GM18507 (cell line): ENCODE measurements at places on chromosomes 4 and X.

- DNase-seq, result no peak
Observed at GRCh38 chrX:42804524-42804923, 26.6 kb upstream of the PPP1R2C start.

DNA sequence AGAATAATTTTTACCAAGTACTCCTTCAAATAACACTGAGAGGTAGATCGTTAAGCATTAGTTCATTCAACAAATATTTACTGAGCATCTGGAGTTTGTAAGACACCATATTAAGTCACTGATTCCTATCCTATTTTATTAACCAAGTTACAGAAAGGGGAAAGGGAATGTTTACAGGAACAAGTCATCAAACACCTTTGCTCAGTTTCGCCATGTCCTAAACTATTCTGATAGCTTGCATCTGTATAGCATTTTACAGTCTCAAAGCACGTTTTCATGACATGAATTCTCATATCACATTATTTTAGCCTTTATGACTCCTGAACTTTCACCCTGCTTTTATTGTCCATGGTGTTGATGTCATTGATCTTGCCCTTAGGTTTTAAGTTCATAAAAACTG, 89.2 kb downstream of the AREG start:
- DNase-seq, result no peak

DNA sequence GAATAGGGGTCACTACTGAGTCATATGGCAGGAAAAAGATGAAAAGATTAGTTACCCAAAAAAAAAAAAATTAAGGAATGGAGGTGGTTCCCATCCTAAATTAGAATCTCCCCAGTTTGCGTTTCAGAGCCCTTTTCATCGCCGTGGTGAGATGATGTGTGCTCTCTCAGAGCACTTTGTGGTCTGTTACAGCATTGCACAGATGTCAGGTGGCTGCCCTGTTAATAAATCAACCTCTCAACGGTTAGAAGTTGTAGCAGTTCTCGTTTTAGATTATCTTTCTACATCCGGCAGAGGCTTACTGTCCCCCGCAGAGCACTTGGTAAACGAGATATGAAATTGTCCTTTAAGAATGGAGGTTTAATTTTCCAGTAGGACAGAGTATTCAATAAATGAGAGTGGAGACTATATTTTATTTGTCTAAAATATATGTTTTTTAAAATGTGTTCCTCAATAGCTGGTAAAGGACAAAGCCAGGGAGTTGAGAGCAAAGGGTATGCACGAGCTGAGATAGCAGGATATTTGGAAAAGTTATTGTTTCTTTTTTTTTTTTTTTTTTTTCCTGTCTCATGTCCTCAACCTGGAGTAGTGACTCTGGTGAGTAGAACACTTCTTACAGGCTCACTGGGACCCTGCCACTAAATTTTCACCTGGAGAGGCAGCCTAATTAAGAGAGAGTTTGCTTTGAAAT, 26.9 kb downstream of the AFF1 start:
- peak; percentile 36 for DNase-seq

DNA sequence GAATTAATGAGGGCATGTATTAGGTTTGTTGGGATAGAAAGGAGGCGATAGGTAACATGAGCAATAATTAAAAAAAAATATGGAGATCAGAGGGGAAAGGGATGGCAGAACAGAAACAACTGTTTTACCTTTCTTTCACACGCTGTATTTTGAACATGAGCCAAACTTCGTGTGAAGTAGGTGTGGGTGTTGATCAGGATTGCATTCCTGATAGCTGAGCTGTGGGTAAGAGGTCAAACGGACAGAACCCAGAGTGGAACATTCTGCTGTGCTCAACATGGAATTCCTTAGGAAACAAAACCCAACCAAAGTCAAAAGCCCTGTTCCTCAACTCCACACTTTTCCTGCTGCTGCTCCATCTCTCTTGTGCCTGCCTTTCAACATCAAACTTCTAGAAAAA, 162.5 kb upstream of the CASK start:
- no peak for DNase-seq

DNA sequence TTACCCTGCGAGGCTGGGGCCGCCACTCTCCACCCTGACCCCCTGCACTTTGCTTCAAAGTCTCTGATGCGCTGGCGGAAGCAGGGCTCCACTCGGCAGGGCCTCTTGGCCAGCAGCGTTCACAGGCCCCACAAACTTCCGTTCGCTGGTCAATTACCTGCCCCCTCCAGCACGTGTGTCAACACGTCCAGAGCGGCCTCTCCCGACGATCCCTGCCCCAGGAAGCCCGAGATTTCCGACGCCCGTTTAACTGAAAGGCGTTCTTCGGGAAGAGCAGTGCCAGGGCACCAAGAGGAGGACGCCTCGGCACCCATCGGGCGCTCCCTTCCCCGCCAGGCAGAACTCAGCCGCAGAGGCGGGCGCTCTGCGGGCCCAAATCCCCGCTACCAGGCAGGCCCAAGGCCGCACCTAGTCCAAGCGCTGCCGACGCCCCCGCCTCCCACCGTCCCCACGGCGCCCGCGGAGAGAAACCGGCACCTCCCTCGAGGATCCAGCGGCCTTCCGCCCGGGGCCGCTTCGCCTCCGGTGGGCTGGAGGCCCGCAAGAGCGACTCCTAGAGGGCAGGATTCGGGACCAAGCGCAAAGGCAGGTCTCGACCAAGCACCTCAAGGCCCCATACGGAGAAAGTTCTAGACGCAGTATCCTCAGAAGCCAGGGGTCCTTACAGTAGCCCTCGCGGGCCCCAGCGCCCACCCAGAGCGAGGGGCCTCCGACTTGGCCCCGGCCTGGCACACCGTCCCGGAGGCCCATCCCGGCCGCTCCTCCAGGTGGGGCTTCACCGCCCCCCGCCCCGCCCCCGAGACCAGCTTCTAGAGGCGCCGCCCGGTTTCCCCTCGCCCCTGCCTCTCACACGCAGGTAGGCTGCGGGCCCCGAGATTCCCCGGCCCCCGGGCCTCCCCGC, 586 bp downstream of the BCAP31 start:
- no peak for DNase-seq

DNA sequence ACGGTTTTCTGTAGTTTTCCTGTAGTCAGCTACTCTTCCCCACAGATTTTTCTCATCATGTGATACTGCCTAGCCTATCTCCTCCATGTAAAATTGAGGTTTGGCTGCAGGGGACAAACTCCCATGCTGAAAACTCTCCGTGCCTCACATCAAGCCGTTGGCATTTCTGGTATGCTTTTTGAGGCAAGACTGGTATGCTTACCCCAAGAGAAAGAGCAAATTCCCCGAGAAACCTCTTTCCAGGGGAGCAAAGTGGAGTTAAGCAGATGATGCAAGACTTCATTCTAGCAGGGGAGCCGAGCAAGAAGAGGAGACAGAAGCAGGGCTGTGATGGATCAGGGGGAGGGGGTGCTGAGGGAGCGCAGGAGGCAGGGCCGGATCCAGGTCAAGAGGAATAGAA, 4.8 kb downstream of the SOWAHD start:
- no peak for DNase-seq

GRCh38 chr4:786074-786741, 39.7 kb downstream of the CPLX1 start:
- no peak for DNase-seq

DNA sequence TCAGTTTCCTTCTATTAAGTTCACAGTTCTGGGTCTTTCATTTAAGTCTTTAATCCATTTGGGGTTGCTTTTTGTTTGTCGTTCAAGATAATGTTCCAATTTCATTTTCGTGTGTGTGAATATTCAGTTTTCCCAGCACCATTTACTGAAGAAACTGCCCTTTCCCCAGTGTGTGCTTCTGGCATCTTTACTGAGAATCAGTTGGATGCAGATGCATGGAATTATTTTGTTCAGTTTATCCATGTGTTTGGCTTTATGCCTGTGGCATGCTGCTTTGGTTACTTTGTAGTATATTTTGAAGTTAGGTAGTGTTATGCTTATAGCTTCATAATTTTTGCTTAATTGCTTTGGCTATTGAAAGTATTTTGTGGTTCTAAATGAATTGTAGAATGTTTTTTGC, 163.8 kb upstream of the HDX start:
- DNase-seq, result no peak

DNA sequence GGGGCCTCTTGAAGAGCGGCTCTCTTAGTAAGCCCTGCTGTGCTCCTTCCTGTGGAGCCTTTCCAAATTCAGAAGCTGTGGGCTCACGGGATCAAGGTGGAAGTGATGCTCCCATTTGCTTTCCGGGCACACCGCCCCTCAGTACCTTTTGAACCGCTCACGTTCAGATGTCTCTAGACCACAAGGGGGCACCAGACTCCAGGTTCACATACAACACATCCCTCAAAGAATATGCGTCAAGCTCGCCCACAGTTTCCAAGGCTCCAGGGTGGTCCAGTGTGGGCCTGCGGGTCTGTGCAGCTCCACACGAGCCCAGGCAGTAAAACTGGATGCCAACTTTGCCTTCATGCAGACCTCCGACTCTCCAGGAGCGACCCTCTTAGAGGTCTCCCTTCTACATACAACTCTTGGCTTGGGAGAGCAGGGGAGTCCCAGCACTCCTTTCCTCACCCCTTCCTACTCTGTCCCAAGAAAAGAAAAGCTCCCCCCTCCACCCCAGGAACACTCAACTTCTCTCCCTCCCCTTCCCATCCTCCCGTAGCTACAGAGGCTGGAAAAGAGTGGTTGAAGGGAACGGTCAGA, 11.0 kb downstream of the SUPT20HL1 start:
- peak; percentile 17 for DNase-seq

DNA sequence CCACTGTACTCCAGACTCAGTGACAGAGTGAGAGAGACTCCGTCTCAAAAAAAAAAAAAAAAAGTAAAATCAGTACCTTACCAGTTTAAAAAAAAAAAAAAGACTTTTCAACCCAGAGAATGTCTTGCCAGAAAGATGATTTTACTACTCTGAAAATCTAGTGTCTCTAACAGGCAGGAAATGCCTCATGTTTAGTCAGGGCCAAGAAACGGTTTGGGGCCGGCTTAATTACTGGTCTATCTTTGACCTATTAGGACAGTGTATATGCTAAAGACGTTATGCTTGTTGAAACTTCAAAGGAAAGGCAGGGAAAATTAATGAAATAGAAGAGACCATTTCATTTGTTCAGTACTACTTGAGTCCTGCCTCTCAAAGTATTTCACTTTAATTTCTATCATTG, 9.9 kb downstream of the BEND4 start:
- no peak for DNase-seq

- no peak for DNase-seq
Observed at GRCh38 chr4:11700751-11701226, 272.1 kb upstream of the HS3ST1 start.

GRCh38 chr4:144411119-144411518, 234.8 kb upstream of the HHIP start:
- no peak for DNase-seq

- DNase-seq, result no peak
Observed at GRCh38 chr4:151912632-151913031, 151.8 kb upstream of the GATB start.

- no peak for DNase-seq
Observed at GRCh38 chr4:67103001-67103747, 442.1 kb downstream of the CENPC start.

DNA sequence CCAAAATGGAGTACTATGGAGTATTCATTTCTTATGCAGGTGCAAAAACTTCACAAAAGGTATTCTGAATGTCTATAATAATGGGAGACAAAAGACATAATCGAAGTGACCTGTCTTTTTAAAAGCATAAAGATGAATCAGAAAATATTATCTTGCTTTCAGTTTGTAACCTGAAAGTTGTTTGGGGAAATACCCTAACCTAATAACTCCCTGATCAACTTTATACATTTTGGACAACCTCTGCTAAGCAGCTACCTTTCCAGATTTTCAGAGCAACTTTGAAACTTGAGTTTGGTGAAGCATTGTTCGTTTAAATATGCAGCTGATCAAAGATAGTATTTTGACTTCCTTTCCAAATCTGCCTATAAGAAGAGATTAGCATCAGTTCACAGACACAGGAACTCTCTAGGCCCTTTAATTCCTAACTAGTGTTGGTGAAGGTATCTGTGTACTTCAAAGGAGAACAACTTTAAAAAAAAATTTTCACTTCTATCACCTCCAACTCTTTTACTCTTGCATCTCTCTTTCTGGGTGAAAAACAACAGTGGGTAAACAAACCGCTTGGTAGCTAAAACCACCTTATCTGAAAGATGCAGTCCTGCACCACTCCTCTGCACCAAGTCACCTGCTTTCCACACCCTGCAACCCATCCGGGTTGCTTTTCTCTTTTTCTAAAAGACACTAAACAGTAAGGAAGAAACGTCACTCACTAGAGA, 26.5 kb downstream of the CD40LG start:
- DNase-seq, result no peak

DNA sequence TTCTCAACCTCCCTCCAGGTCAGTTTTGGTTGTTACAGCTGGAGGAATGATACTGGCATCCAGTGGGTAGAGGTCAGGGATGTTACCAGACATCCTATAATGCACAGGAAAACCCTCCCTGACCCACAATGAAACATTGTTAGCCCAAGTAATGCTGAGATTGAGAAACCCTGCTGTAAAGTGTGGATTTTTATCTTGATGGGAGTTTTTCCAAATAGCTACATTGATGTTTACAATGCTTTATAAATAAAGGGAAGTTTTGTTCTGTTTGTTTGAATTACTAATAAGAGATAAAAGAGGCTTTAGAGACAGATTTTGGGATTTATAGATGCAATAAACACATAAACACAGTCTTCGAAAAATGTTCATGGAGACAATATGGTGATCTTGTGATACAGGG, 194.0 kb upstream of the NUDT6 start:
- no peak for DNase-seq

GRCh38 chr4:105895583-105896460, 551 bp downstream of the NPNT start:
- DNase-seq, result no peak

GRCh38 chrX:47230136-47230868, 2.5 kb upstream of the USP11 start:
- DNase-seq, result no peak

GRCh38 chr4:151804821-151805220, 44.0 kb upstream of the GATB start:
- no peak for DNase-seq

GRCh38 chr4:107793996-107794395, 30.7 kb upstream of the SGMS2 start:
- no peak for DNase-seq

GRCh38 chr4:14897217-14897616, 105.1 kb upstream of the CPEB2 start:
- DNase-seq, result no peak
